Natural killer cell (primary cell): ENCODE measurements at places on chromosomes 16 and 17. TPM values are rescaled to one million over a fixed set of nuclear protein-coding genes. Genes with fewer than 3 reads are reported as not detected.

- no peaks in the 10 kb centered on the region for H3K36me3 ChIP-seq
- no peaks in the 10 kb centered on the region for H3K4me1 ChIP-seq
- H3K27ac ChIP-seq, result no peak overlapping the region
- H3K4me3 ChIP-seq, result no peak overlapping the region
- no peak for DNase-seq
- H3K27me3 ChIP-seq, result no peaks in the 10 kb centered on the region
Observed at GRCh38 chr16:72508191-72508590, 336.2 kb upstream of the PMFBP1 start.

DNA sequence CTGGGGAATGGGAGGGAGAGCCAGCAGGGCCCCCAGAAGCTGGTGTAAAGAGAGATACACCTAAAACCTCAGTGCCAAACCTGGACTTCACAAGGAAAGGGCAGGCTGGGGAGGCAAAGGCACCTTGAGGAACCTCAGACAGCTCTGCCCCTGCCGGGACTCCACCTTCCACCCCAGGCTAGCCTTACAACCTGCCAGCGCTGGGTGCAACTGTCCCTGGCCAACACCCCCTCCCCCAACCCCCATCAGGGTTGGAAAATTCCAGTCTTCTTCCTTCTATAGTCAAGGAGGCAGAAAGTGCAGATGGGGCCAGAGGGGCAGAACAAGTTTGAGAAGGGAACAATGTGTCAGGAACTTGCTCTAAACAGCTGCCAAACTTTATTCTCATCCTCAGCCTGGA, 2.2 kb downstream of the YBX2 start:
- H3K27ac ChIP-seq, result no peak overlapping the region
- H3K4me3 ChIP-seq, result no peak overlapping the region
- peaks cover 18% of the 10 kb centered on the region for H3K27me3 ChIP-seq
- H3K36me3 ChIP-seq, result no peaks in the 10 kb centered on the region
- DNase-seq, result no peak

GRCh38 chr17:66799849-66800537, 34.9 kb upstream of the CACNG5 start:
- H3K4me1 ChIP-seq, result no peaks in the 10 kb centered on the region
- no peak for DNase-seq
- no peak overlapping the region for H3K27ac ChIP-seq
- no peaks in the 10 kb centered on the region for H3K36me3 ChIP-seq
- no peak overlapping the region for H3K4me3 ChIP-seq
- H3K27me3 ChIP-seq, result no peaks in the 10 kb centered on the region

DNA sequence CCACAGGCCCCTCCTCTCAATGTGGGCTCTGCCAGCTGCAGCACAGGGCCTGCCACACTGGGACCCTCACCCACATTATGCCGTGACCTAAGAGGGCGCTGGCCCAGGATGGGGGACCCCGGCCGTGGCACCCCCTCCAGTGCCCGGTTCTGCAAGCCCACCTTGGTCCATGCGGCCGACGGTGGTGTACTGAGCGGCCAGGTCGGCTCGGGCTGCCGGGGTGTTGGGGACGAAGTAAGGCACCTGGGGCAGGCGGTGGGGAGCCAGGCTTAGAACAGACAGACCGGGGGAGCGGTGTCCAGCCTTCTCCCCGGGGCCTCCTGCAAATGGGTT, 6.5 kb downstream of the SGSH start:
- no peak overlapping the region for H3K4me3 ChIP-seq
- DNase-seq, result no peak
- peaks cover 30% of the 10 kb centered on the region for H3K4me1 ChIP-seq

The JMJD8 gene
- total RNA-seq, result 32.6 TPM

GRCh38 chr17:9432934-9433421, 142.6 kb downstream of the STX8 start:
- H3K27me3 ChIP-seq, result no peaks in the 10 kb centered on the region
- peaks cover 2% of the 10 kb centered on the region for H3K4me1 ChIP-seq
- no peak overlapping the region for H3K27ac ChIP-seq
- no peak overlapping the region for H3K4me3 ChIP-seq

- H3K27me3 ChIP-seq, result no peaks in the 10 kb centered on the region
- H3K4me1 ChIP-seq, result no peaks in the 10 kb centered on the region
- no peak overlapping the region for H3K27ac ChIP-seq
- no peaks in the 10 kb centered on the region for H3K36me3 ChIP-seq
Observed at GRCh38 chr16:63928421-63928820, 1193.4 kb downstream of the CDH11 start.

- no peak for DNase-seq
- peaks cover 41% of the 10 kb centered on the region for H3K4me1 ChIP-seq
- no peaks in the 10 kb centered on the region for H3K27me3 ChIP-seq
Observed at GRCh38 chr17:66676421-66676820, 158.5 kb upstream of the CACNG5 start.

GRCh38 chr17:81427173-81428120, 32.2 kb downstream of the BAHCC1 start:
- H3K36me3 ChIP-seq, result no peaks in the 10 kb centered on the region
- H3K27ac ChIP-seq, result no peak overlapping the region
- H3K4me3 ChIP-seq, result no peak overlapping the region
- H3K4me1 ChIP-seq, result peaks cover 56% of the 10 kb centered on the region
- H3K27me3 ChIP-seq, result peaks cover 40% of the 10 kb centered on the region

- no peak overlapping the region for H3K27ac ChIP-seq
- H3K4me3 ChIP-seq, result no peak overlapping the region
- no peaks in the 10 kb centered on the region for H3K27me3 ChIP-seq
Observed at GRCh38 chr16:66212428-66212827, 154.1 kb upstream of the CDH5 start.
